Stimulated activated CD8-positive, alpha-beta memory T cell treated with anti-CD3 and anti-CD28 coated beads, Interleukin-7, amount 100 ng/mL, for 4 hours (primary cell): ENCODE measurements at places on chromosomes 2 and 18.

DNA sequence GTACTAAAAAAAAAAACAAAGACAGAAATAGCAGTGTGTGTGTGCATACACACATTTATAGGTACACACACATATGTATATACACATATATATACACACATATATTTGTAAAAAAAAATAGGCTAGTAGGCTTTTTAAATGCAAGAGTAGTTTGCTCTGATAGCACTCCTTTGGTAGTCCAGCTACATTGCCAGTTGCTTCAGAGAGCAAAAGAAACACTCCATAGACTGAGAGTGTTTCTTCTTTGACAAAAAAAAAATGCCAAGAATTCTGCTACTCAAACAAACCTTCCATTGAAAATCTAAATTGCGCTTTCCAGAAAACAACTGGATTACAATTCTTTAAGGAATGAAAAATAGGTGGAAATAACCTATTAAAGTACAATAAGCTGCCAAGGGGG, 365.9 kb upstream of the GALNT5 start:
- DNase-seq, result no peak

GRCh38 chr2:213036836-213037235, 114.6 kb downstream of the IKZF2 start:
- DNase-seq, result no peak

GRCh38 chr2:2569836-2570235, 238.8 kb upstream of the MYT1L start:
- DNase-seq, result no peak

DNA sequence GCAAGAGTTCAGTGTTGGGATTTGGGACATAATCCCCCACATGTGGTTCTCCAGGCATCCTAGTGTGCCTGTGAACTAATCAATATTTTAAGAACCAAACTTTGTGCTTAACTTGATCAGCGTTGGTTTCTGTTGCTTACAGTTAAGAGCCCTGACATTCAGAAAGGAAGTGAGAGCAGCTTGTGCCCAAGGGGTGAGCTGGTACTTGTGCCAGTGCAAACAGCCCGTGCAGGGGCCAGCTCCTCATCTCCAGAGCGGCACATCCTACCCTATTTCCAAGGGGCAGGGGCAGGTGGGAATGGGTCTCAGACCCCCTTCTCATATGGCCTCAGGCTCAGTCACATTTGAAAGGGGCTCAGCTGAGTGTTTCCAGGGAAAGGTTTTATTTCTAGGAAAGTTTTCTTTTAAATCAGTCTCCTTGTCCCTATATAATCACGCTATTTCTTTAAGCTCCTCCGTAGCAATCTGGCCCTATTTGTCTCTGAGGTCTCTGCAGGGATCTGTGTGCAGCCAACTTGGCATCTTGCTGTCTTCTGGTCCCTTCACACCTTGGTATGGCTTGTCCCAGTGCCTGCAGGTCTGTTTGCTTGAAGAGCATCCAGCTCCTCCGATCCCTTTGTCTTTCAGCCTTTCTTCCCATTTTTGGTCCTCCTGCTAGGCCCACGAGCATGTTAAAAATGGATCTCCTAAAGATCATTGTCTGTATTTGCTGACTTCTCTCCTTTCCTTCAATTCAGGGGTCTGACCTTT, 358.9 kb downstream of the HRH4 start:
- DNase-seq, result no peak

GRCh38 chr2:238967031-238967977, 119.4 kb downstream of the TWIST2 start:
- no peak for DNase-seq

DNA sequence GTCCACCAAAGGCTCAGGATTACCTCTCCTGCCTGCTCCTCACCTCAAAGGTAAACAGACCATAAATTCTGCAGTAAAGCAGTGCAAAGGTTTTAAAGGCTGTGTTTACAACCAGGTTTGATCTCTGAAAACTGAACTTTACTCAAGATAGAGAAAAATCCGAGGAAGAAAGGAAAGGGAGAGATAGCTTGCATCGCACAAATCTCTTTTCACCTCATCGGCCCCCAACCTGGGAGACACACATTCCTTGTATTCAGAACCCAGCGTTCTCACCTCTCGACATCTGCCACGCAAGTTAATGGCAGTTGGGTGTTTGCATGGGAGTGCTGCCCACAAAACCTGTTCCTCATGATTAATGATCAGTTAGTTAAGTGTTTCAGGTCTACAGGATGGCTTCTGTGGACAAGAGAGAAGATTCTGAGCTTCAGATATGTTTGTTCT, 72.6 kb downstream of the GATA6 start:
- no peak for DNase-seq

GRCh38 chr2:186717320-186718007, 23.6 kb downstream of the FAM171B start:
- DNase-seq, result no peak

- no peak for DNase-seq
Observed at GRCh38 chr2:226726546-226726945, 73.1 kb downstream of the IRS1 start.

DNA sequence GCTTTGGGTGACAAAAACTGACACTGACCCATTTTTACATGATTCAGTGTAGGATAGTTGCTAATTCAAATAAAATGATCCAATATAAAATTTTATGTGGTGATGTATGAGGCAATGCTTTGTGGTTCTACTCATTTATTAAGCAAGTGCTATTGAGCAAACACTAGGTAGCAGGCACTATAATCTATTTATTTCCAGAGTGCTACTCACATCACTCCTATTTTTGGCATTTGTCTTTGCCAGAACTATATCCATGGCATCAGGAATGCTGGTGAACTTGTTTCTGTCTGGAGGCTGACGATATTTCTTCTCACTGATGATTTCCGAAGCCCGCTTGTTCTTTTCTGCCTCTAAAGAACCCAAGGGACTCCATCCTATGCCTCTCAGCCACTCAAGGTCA, 84.3 kb downstream of the NEB start:
- no peak for DNase-seq

GRCh38 chr2:134782792-134783191, 55.6 kb upstream of the ACMSD start:
- DNase-seq, result no peak

GRCh38 chr2:229154381-229154780, 116.7 kb downstream of the PID1 start:
- DNase-seq, result no peak

DNA sequence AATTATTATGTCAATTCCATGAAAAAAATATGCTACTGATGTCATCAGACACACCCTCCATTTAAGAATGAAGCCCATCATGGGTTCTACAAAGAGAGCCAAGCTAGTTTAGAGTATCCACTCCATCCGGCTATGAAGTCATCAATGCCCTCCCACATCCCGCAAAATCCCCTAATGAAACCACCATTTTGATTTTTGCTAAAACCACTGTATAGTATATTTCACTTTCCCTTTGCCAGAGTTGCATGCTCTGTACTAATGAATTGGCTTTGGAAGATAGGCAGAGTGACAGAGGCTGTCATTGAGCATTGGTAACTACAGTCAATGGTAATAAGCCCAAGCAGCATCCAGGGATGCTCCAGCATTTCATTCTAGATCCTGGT, 118.6 kb downstream of the ANKRD44 start:
- DNase-seq, result no peak

DNA sequence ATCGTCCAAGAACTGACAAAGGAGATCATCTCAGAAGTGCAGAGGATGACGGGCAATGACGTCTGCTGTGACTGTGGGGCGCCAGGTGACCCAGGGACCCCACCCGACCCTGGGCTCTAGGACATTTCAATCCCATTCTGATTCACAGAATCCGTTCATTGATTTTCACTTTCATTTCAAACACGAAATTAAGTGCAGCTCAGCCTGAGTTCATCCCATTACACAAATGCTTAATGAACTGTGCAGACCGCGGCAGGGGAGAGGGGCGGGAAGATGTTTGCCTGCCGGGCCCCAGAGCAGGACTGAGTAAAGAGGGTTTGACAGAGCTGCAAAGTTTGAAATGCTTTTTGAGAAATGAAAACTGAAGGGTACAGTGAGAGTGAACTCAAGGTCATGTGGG, 67.1 kb downstream of the ITGB1BP1 start:
- no peak for DNase-seq

DNA sequence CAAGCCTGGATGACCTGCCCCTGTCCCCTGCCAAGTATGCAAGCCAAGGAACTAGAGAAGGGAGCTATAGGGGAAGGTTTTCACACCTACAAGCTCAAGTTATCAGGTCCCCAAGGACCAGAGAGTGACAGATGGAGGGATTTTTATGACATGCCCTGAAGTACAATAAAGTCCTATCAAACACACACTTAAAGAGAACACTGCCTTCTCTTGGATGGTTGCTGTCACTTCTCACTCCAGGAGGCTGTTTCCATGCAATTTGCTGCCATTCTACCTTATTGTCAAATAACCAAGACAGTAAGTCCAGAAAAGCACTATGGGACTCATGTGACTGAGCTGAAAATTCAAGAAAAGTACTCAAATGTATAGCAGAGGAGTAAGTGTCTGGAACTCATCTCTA, 76.6 kb upstream of the DDX18 start:
- DNase-seq, result no peak

DNA sequence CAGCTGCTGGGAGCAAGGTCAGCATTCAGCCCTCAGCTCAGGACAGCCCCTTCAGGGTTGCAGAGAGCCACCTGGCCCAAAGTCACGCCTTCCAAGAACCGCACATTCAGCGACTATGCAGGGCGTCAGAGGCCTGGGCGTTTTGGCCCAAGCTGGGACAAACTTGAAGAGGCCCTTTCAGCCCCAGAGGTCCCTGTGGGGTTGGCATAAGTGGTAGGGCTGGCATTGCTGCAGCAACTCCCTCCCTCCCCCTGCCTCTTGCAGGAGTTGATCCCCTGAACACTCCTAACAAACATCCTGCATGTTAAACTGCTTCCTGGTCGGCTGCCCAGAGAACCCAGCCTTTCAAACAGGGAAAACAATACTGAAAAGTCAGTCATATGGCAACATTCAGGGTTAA, 192.9 kb upstream of the SMAD2 start:
- no peak for DNase-seq

DNA sequence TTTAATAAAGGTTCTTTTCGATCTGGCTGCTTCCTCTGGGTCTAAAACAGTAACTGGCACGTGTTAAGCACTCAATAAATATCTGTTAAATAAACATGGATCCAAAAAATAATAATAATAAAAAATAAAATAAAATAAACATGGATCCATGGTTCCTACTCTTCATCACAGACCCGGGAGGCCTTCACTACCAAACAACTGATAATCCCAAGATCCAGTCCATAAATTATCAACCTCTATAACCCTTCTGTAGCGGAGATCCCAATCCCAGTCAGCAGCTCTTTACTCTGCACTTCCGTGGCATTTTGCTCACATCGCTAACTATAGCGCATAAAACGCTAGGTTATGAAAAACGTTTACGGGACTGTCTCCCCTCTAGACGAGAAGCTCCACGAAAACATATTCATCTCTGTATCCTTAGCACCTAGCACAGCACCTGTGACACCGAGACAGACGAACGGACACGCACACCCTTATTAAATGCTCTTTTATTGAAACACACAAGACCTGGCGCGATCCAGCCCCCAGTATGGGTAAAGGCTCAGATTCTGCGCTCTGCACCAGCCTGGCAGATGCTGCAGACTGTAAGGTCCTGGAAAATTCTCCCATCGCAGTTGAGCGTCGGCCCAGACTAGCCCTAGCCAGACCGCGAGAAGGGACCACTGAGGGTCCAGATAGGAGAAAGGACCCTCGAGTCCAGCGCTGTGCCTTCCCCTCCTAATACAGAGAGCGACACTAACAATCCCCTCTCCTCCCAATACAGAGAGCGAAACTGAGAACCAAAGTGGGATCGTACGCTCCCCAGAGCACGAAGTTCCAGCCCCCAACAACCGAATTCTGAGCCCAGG, 770 bp downstream of the NBAS start:
- DNase-seq, result no peak

DNA sequence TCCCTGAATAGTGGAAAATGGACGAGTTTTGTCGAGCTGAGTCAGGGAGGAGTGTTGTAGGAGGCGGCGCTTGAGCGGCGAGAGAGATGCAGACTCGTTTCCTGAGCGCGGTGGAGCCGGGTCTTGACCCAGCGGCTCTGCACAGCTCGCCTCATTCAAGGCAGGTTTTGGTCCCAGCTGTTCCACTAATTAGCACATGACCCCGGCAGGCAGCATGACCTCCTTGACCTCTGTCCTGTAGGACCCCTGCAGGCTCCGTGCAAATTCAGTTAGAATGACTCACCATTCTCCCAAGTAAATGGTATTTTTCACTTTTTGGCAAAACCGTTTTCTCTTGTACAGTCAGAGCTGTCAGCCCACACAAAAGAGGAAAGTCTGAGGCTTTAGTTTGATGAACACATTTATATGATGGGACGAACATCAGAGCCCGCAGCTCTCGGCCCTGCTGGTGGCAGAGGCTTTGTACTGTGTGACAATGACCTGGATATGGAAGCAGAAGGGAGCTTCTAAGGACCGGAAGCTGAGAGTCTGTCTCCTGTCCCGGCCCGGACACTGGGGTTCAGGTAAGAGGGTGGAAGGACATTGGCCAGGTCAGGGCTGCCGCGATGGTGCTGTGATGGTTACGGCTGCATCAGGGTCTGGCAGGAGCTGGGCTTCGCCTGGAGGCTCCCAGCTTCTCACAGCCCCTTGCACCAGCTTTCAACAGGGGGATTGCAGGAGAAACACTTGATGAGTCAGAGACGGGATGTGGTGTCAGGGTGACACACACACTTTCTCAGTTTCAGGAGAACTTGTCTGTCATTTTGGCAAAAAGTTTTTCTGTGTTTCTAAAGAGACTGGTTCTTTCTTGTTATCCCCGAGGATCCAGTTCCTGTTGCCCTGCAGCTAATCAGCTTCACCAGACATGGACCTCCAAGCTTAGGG, 29.9 kb upstream of the ALKAL2 start:
- no peak for DNase-seq

- DNase-seq, result no peak
Observed at GRCh38 chr2:149291881-149292280, 38.5 kb upstream of the LYPD6 start.

- DNase-seq, result no peak
Observed at GRCh38 chr2:83103613-83104012, 1355.5 kb downstream of the SUCLG1 start.

DNA sequence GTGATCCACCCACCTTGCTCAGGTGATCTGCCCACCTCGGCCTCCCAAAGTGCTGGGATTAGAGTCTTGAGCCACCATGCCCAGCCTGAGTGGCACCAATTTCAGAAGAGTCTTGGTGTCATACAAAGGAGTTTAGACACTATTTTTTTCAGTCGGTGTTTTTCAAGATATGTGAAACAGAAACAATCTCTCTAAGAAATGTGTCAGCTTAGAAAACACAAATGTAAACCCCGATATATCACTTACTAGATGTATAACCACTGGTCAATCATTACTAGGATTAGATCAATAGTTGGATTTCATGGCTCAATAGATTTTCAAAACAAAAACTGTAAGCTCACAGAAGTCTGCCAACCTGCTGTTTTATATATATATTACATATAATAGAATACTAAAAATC, 67.2 kb upstream of the FRZB start:
- no peak for DNase-seq
